ENCODE measurements at places on chromosomes 7 and 10. TPM values are rescaled to one million over a fixed set of nuclear protein-coding genes. Genes with fewer than 3 reads are reported as not detected.

The SLC16A12 gene
- total RNA-seq: 0.33 TPM

The SLC37A3 gene
- 68.7 TPM for total RNA-seq

The ZNF518A gene
- total RNA-seq: 7.8 TPM

The CYP2C9 gene
- total RNA-seq: not detected

The THSD7A gene
- total RNA-seq: 0.17 TPM

The NUTM2E gene
- not detected for total RNA-seq

The HOXA11 gene
- total RNA-seq: 0.13 TPM

The TUBAL3 gene
- not detected for total RNA-seq

The DNAH11 gene
- total RNA-seq: 0.92 TPM

The MMRN2 gene
- 6.2 TPM for total RNA-seq

The SEC61G gene
- total RNA-seq: 239 TPM

The RSBN1L gene
- total RNA-seq: 11.9 TPM

The HOGA1 gene
- 1.4 TPM for total RNA-seq

The MSMB gene
- not detected for total RNA-seq

The ANXA11 gene
- total RNA-seq: 60.9 TPM

The CPED1 gene
- 64.8 TPM for total RNA-seq

The AGAP5 gene
- total RNA-seq: 4.8 TPM

The FAM53B gene
- total RNA-seq: 17.4 TPM

The PILRA gene
- not detected for total RNA-seq

The ATOH7 gene
- not detected for total RNA-seq

The TMEM229A gene
- 0.07 TPM for total RNA-seq

The BMPER gene
- total RNA-seq: 18.8 TPM

The TRIL gene
- total RNA-seq: 1.8 TPM

The BZW2 gene
- total RNA-seq: 43.5 TPM

The DGKB gene
- total RNA-seq: 0.13 TPM

The SEC61A2 gene
- 10.6 TPM for total RNA-seq

The DENND2A gene
- total RNA-seq: 4.8 TPM

The CAV1 gene
- total RNA-seq: 405 TPM

The ELMO1 gene
- 0.43 TPM for total RNA-seq

The TEX47 gene
- not detected for total RNA-seq

Data from smooth muscle cell of the pulmonary artery (primary cell).